ENCODE measurements at places on chromosomes 7 and 10.

DNA sequence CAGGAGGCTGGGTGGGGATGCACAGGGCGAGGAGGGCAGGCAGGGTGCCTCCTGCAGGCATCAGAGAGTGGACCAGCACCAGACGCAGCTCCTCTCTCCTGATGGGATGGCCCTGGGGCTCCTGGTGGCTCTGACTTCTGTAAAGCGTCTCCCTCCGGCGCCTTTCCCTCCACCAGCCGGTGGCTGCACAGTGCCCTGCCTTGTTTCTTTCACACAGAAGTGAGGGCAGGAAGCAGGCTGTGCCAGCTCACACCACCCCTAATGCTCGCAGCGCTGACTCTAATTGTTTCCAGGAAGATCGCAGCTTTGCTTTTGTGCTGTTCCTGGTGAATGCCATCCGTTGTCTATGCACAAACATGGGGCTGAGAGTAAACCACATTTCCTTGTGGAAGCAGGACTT lies 152.3 kb upstream of the LANCL2 start:
- no peak for DNase-seq

DNA sequence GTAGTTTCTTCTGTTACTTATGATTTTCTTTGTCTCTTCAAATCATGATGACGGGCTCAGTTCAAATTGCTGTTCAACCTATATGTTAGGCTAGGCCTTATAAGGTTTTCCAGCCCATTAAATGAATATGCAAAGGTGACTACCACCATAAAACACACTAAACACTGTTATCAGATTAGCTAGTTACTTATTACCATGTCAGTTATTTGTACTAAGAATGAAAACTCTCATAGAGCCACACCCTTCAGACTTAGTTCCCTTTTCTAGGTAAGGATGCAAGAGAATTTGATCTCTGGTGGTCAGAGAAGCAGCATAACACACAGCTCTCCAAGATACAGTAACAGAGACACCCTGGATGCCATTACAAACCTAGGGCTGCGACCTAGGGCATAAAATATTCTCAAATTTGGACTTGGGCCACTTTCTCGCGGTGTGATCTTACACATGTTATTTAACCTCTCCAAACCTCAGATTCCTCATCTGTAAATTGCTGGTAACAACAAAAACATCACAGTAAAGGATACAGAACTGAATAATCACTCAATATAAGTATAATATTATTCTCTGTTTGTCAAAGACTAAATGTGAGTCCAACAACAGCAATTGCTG lies 35.6 kb downstream of the ANKMY2 start:
- DNase-seq, result peak; percentile 3

DNA sequence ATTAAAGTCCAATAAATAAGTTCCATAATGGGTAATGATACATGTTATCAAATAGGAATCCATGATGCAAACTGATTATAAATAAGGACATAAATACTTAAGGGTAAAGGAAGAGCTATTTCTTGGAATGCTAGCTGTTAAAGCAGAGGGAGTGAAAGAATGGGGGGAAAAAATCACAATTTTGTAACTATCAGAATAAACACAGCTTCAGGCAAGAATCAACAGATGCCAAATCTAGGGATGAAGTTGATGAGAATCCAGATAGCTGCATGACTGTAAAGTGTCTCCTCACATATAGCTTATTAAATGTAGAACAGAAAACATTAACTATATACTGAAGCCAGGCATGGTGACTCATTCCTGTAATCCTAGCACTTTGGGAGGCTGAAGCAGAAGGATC lies 4.9 kb downstream of the IPMK start:
- no peak for DNase-seq

DNA sequence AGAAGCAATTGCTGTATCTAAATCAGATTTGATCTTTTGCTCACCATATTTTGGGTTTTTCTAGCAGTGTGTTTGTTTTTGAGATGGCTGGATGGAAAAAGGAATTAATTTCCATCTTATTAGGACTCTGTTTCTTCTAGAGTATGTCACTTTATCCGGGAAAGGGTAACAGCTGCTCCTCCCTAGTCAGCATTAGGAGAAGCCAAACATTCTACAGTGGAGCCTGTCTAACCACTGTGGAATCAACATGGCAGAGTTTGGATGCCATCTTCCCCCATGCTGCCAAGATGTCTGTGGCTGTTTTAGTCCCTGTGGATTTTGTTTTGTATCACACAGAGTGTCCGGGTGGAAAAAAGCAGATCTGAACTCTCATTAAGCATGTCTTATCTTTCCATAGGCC lies 16.0 kb upstream of the LMOD2 start:
- DNase-seq, result no peak

DNA sequence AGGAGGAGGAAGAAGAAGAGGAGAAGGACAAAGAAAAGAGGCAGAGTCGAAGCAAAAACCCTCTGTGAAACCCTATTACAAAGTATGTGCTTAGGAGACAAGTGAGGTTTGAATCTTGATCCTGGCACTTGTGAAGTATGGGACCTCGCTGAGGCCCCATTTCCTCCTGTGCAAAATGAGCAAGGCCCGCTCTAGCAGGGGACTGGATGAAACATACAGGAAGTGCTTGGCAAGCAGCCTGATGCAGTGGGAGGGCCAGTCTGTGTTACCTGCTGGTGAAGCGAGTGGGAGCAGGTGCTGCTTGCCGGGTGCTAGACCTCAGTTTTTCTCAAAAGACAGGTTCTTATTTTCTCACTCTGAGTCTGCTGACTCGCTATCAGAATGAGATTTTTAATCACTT lies 150.4 kb downstream of the JCAD start:
- DNase-seq, result peak; percentile 21

DNA sequence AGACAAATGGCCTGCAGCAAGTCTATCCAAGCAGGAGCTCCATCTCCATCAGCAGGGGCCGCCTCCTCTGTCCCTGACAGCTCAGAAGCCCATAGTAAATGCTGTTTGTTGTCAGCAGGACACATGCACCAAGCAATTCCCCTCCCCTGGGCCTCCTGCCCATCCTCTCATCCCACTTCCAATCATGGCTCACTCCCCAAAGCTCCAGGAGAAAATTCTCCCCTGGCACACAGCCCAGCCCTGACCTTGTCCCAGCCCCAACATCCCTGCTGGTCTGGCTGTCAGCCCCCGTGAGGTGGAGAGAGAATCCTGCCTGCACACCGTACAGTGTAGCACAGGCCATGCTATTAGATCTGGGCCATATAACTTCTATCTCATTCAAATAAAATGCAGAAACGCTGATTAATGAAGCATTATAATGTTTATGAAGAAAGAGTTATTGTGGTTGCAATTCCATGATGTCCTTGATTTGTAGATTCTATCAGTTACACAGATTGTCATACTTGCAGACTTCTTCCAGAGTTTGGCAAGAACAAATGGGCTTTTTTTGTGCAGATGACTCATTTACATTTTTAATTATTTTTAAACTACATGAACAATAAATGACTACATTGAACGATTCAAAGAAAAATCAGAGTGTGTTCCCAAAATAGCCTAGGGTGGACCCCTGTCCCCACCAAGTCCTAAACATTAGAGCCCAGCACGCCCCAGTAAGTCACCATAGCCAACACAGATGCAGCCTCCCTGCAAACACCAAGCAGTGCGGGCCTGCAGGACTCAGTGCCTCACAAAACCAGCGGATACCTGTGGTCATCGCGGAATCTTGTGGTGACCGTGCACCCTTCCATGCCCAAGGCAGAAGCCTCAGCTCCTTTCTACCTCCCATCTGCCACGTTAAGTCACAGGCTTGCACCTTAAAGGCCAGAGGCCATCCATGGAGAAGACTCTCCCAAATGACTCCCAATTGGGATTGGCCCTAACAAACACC lies 70.1 kb downstream of the COBL start:
- no peak for DNase-seq

- no peak for DNase-seq
These were observed 6.1 kb downstream of the GIMAP1 start for GRCh38 chr7:150722431-150722931.

GRCh38 chr7:107398161-107398560 lies 71.7 kb upstream of the GPR22 start:
- DNase-seq, result no peak
